Astrocyte of the cerebellum (primary cell): ENCODE measurements at places on chromosomes 4 and X.
A peak's percentile ranks its signal among the peaks of the same experiment; 100 is the strongest.

GRCh38 chr4:179372746-179373145 lies 1930.5 kb upstream of the AGA start:
- no peak for DNase-seq

GRCh38 chr4:116636917-116637316 lies 448.5 kb downstream of the TRAM1L1 start:
- DNase-seq: no peak

DNA sequence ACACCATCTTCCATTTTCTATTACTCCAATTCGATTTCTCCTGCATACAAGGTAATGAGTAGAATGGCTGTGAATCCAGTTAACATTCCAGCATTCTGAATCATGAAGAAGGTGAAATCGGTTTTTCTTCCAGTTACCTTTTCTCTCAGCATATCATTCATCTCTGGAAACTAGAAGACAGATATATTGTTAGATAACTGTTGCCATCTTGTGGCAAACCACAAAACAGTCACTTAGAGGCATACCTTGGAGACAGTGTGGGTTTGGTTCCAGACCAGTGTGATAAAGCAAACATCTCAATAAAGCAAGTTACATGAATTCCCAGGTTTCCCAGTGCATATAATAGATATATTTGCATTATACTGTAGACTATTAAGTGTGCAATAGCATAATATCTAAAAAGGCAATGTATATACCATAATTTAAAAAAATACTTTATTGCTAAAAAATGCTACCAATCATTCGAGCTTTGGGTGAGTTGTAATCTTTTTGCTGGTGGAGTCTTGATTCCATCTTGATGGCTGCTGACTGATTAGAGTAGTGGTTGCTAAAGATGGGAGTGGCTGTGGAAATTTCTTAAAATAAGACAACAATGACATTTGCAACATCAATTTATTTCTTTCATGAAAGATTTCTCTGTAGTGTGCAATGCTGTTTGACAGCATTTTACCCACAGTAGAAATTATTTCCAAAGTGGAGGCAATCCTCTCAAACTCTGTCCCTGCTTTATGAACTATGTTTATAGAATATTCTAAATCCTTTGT lies 82.1 kb downstream of the SLC39A8 start:
- DNase-seq: peak; percentile 51

GRCh38 chr4:81471298-81471587 lies 464 bp downstream of the RASGEF1B start:
- DNase-seq: no peak

GRCh38 chr4:78569306-78569821 lies 17.8 kb downstream of the ANXA3 start:
- DNase-seq: peak; percentile 67

DNA sequence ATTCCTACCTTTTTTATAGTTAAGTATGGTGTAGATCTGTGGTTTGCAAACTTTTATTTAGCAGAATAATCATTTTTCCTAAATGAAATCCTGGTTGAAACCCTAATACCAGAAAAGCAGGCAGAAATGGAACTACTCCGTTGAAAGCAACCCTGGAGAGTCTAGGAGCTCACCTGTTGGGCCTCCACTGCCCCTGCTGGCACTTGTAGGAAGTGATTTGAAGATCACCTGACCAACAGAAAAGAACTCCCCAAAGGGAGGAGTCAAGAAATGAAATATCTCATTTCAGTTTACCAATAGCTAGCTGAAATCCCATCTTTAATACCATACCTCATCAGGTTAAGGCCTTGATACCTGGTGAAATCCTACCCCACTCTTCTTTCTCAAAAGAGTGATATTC lies 277.1 kb downstream of the KLHL13 start:
- DNase-seq: no peak

DNA sequence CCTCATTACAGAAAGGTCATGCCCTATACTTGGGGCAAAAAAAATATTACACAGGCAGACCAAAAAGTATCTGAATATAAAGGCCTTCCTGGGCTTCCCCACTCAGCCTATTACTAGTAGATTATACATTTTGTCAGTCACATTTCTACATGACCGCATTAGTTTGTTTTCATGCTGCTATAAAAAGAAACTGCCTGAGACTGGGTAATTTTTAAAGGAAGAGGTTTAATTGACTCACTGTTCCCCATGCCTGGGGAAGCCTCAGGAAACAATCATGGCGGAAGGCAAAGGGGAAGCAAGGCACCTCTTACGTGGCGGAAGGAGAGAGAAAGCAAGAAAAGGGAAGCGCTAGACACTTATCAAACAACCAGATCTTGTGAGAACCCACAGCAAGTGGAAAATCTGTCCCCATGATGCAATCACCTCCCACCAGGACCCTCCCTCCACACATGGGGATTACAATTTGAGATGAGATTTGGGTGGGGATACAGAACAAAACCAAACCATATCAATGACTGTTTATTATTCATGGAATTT lies 1312.0 kb downstream of the PCDH7 start:
- DNase-seq: no peak

DNA sequence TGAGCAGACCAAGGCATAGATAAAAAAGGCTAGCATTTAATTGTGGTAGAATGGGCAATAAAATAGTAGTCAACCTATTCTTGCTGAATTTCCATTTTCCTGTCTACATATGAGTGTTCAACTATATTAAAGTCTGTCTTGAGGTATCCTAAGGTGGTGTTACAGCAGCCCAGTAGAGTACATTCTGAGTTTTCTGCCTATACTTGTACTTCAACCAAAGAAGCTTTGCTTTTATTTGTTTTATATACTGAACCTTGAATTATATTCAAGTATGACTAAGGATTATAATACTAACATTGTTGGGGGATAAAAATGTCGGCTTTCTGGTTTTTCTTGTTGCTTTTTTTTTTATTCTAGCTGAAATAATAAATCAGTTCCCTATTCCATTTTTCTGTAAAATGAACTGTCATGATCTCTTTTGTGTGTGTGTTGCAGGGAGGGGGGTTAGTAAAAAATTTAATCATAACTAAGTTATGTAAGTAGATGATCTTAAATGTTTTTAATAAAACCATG lies 106.7 kb downstream of the PDLIM5 start:
- DNase-seq: no peak

- DNase-seq: no peak
Observed at GRCh38 chr4:23113104-23113503, 420.4 kb downstream of the GBA3 start.

- peak; percentile 90 for DNase-seq
Observed at GRCh38 chr4:13988353-13989305, 361.1 kb upstream of the BOD1L1 start.

GRCh38 chr4:65924843-65925242 lies 254.6 kb upstream of the EPHA5 start:
- no peak for DNase-seq

DNA sequence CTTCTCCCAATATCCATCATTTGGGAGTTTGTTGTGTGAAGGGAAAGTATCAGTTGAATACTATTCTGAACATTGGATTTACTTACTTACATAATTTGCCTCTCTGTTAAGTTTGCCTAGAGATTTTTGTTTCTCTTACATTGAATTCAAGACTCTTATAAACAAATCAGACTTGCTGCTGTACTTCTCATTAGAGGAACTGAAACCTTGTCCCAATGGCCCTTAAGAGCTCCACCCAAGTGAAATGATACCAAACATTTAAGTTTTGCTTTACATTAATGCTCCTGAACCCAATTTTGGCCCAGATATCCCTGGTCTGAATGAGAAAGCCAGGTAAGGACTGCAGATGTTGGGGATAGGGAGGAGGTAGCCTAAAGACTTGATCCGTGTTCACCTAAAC lies 32.0 kb downstream of the HAND2 start:
- no peak for DNase-seq

DNA sequence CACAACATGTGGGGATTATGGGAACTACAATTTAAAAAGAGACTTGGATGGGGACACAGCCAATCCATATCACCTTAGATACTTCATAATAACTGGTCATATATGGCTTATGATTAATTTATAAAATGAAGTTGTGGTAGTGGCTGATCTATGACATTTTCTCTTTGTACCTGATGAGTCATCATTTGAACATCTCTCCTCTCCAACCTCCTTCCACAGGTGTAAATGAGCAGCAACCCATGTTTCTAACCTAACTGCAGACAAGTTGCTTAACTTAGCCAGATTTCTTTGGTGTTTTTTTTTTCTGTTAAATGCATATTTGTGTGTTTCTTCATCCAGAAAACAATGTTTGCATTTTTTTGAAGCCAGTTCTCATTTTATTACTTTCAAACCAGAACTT lies 42.6 kb downstream of the SPANXA2 start:
- peak; percentile 26 for DNase-seq
